ENCODE measurements at places on chromosomes 11 and 22.

DNA sequence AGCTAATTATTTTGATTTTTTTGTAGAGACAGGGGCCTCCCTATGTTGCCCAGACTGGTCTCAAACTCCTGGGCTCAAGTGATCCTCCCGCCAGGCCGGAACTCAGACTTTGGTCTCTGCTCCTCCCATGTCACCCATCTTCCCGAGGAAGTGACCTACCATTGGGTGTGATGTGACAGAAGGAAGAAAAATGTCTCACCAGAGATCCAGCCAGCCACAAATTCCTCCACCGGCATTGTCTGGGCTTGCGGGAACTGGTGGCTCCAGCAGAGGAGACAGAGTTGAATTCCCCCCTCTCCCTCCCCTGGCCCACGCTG is 772 bp downstream of the SLC25A45 start:
- no peak for DNase-seq

DNA sequence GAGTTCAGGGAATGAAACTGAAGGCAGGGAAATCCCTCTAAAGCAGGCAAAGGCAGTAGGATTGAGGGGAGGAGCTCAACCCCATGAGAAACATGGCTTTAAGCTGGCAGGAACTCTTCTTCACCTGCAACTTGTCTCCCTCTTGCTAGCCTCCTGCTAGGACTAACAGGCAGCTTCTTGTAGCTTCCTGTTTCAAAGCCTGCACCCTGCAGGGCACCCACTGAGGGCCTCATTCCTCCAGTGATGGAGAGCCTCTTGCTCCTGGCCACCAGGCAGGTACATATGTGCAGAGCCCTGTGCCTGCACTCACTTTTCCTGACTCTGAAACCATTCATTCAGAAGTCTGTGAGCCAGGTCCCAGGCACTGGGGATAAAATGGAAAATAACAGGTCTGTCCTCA is 137.0 kb downstream of the SERGEF start:
- DNase-seq: no peak

- no peak for DNase-seq
Measured at GRCh38 chr11:128045094-128045725, 542.1 kb downstream of the ETS1 start.

GRCh38 chr11:60056349-60056969 is at the start of gene MS4A3:
Gene MS4A3 (plus strand): TSS chr11:60056665. CDS start chr11:60061161, 4,496 bp downstream.
- DNase-seq: no peak

DNA sequence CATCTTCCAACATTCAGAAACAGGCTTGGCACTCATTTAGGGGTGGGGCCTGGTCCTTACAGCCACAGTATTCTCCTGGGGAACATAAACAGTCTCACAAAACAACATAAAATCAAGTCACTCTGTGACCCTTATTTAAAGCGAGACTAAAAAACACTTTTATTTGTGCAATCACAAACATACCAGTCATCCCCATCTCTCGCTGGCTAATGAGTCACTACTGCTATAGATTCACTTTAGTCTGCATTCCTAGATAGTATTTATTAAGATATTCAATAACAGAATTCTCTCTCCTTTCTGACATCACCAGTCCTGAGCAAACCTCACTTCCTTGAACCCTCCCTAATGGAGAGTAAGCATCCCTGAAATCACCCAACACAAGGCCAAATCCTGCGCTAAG is 68.0 kb downstream of the ZBTB44 start:
- no peak for DNase-seq
